ENCODE measurements at places on chromosomes 5 and 9.

DNA sequence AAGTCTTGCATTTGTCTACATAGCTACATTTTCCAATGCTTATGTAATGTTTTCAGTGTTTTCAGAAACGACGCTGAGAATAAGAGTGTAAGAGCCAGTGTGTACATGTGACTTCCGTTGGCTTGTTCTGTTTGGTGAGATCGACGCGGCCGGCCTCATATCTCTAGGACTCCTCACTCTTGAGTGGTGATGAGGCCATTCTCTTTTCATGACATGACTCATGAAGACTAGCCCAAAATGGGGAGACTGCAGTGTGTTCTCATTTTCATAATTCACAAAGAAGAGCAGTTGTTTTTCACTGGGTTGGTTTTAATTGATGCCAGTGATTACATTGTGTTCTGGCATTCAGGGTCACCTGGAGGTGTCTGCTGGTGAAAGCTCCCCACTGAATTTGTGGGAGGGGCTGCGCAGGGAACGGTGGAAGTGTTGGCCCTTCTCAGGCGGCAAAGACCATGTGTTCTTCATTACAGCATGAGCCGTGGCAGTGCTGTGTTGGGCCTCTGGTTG, 131.5 kb upstream of the OTULINL start:
- DNase-seq = no peak

GRCh38 chr5:54965806-54966205, 19.6 kb downstream of the ESM1 start:
- no peak for DNase-seq

GRCh38 chr9:29969856-29970647, 2396.8 kb upstream of the C9orf72 start:
- no peak for DNase-seq

DNA sequence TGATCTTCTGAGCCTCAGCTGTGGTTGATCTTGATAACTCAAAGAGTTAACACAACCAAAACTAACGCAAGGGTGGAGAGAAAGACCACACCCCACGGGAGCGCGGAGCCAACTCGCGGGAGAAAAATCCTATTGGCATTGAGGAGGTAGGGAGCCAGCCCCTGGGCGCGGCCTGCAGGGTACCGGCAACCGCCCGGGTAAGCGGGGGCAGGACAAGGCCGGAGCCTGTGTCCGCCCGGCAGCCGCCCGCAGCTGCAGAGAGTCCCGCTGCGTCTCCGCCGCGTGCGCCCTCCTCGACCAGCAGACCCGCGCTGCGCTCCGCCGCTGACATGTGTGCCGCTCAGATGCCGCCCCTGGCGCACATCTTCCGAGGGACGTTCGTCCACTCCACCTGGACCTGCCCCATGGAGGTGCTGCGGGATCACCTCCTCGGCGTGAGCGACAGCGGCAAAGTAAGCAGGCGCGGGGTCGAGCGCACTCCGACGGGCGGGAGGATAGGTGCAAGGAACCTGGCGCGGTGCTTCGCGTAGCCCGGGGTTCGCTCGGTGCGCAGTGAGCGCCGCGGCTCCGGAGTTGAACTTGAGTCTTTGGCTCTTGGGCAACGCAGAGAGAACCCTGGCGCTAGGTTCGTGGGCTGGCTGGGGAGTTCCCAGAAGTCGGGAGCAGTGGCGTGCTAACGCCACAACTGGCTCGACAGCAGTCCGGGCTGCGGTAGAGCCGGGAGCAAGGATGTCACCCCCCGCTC, at the start of gene GDA:
TSS of gene GDA (plus strand) at position 210 of the 745 bp plus-strand sequence. CDS start at position 330, 120 bp downstream.
- DNase-seq = no peak

DNA sequence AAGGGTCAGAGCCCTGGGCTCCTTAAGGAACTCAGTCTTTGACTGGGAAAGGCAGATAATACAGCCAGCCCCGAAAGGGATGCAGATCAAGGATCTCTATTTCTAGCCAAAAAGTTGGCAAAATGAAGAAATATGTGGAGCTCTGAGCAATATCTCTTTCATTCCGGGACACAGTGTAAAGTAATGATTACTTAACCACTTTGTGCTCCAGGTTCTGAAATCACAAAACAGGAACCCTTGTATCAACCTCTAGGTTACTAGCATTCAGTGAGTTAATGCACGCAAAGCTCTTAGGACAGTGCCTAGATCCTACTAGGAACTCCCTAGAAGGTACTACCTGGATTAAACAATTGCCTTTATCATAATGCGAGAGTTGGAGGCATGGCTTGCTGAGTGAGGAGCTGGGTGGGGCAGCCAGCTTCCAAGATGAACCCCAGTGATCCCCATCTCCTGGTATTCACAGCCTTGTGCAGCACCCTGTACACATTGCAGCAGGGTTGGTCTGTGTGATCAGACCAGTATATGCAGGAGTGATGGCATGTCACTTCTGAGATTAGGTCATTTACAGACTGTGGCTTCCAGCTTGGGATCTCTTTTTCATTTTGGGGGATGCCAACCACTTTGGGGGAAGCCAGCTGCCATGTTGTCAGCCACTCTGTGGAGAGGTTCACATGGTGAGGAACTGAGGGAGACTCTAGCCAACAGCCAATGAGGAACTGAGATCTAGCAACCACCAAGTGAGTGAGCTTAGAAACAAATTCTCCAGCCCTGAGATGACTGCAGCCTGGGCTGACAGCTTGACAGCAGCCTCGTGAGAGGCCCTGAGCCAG, 103.1 kb upstream of the SLC44A1 start:
- no peak for DNase-seq

- no peak for DNase-seq
Observed at GRCh38 chr9:31471010-31471409, 913.4 kb upstream of the ACO1 start.

GRCh38 chr5:8897316-8897715, 648.6 kb downstream of the SEMA5A start:
- no peak for DNase-seq

DNA sequence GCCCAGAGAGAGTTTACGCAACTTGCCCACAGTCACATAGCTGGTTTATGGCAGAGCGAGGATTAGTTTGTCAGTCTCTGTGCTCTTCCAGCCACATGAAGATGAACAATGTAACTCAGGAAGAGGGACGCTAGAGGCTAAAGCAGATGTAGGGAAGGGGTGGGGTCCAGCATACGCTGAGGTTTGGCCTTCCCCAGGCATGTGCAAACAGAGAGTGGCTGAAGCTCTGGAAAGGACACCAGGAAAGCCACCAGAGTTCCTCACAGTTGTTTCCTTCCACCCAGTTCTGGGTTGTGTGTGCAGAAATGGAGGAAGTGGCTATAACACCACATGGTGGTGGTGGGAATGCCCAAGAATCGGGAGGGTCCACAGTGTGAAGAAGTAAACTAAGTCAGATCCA, 60.0 kb downstream of the SNX18 start:
- DNase-seq = no peak

DNA sequence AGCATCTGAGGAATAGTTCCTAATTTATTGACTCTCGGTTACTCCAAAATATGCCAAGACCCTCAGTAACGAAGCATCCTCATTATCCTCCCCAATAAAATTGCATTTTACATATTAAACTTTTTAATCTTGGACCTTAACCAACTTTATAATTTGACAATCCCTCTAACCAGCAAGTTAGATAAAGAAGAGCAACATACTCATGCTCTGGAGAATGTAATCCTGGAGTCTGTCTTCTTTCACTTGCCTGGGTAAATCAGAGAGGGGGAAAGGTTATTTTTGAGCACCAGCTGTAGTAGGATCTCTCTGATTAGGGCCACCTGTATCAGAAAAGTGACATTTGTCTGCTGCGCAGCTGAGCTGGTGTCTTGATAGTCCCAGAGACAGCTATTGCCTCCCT, 59.8 kb downstream of the NDFIP1 start:
- no peak for DNase-seq

DNA sequence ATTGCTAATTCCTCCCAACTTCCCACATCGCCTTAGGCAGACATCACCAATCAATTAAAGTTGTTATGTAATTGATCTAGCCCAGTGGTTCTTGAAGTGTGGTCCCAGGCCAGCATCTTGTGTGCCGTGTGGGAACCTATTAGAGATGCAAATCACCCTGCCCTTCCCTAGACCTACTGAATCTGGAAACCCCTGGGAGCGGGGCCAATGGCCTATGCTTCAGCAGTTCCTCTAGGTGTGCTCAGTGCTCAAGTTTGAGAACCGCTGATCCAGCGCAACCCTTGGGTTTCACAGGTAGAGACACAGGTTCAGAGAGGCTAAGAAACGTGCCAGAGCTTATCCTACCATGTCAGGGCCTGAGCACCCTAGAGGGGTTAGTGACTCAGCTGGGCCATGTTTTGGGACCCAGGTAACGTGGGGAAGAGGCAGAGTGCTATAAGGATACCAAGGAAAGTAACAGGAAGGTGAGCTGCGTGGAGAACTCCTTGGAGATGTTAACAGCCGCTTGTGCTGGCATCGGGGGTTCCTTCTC, 4.4 kb downstream of the SLC34A1 start:
- no peak for DNase-seq

- DNase-seq = no peak
Observed at GRCh38 chr9:93576258-93577077, at the start of gene PHF2. Gene PHF2 (plus strand): TSS chr9:93576584. CDS start chr9:93576774, 190 bp downstream.

DNA sequence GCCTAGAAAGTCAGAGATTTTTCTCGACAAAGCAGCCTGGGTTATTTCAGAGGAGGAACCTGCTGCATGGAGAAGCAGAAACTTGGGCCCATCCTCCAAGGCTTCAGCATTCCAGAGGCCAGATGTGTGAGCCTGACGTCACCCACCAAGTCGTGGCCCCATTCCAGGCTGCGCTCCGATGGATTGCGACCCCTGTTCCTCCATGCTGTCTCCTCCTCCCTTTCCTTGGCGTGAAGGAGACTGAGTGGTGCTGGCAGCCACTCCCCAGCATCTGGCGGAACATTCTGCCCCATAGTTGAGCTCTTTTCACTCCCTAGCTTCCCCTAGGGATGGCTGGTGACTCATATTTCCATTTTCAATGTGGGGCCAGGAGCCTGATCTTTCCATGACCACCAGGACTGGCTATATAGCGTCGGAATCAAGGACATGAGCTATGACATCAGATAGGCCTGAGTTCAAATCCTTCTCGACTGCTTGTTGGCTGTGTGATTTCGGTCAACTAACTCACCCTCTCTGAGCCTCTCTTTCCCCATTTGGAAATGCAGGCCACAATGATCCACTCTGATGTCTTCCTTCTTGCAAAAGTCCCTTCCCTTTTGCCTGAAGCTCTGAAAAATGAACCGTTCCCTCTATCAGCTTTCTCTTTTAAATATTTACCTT, 24.5 kb upstream of the DUSP1 start:
- DNase-seq = no peak

- DNase-seq = no peak
Observed at GRCh38 chr5:40685193-40685592, 5.5 kb downstream of the PTGER4 start.

DNA sequence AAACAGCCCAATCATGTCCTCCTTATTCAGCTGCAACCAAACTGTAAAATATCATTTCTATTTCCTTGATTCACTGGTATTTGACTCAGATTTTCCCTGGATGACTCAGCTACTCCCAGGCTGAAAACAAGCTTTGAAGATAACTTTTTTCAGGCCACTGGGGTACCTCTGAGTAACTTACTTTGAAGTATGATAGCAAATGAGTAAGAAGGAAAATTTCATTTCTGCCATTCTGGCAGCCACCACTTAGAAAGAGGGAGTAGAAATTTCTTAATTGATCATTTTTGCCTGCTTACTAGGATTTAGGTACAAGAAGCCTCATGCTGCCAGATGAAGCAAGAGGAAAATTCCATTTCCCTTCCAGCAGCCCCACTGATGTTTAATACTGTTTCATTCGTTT, 247.4 kb downstream of the PRELID2 start:
- DNase-seq = no peak

- no peak for DNase-seq
Observed at GRCh38 chr9:134068744-134069479, 1.1 kb upstream of the BRD3 start.

GRCh38 chr5:117590944-117591343, 1016.3 kb upstream of the SEMA6A start:
- no peak for DNase-seq
